LoVo (cell line): ENCODE measurements at places on chromosomes 5 and 9.

DNA sequence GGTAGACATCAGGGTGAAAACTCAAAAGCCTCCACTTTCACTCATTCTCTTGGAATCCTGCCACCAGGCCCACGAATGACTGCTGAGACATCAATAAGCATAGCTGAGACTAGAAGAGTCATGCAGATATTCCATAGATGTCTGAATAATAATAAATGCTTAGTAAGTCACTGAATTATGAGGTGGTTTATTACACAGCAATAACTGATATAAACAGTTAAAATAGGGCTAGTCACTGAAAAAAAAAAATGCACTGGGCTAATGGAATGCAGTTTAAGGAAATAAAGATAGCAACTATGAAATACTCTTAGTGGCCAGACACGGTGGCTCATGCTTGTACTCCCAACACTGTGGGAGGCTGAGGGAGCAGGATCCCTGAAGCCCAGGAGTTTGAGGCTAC lies 262.8 kb upstream of the CDH6 start:
- no peak for DNase-seq

- no peak for DNase-seq
Measured at GRCh38 chr5:95876782-95877181, 54.3 kb upstream of the GLRX start.

- peak; percentile 16 for DNase-seq
Measured at GRCh38 chr5:143870871-143871632, 59.1 kb downstream of the HMHB1 start.

- DNase-seq: no peak
Measured at GRCh38 chr5:135920199-135920598, 24.6 kb upstream of the IL9 start.
